ENCODE measurements at places on chromosomes 4 and X.
A peak's percentile ranks its signal among the peaks of the same experiment; 100 is the strongest.

DNA sequence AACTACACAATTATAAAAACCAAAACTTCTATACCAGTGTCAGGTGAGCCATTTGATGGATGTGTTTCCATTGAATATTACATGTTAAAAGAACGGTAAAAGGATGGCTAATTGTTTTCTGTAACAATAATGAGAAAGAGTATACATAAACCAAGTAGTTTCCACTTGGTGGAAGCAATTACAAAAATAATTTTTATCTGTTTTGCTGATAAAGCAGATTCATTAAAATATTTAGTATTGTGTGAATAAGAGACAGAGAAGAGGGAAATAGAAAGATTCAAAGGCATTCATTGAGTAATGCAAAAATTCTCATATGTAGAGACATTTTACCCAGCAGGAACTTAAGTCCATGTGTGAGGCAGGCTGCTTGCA is 95.7 kb downstream of the ANK2 start:
- DNase-seq, result no peak

DNA sequence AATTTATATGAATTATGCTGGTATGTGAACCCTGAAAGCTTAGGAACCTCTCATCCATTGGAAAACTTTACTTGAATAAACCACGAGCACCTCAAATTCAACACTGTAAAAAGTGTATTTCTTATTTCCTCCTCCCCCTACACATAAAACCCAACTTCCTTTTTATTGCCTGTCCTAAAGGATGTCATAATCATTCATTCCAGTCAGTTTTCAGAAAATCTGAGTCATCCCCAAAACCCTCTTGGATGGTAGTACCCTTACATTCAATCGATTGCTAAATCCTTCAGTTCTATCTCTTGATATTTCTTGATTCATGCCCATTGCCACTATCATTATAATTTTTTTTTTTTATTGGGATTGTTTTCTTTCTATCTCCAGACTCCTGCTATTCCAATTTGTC is 91.1 kb upstream of the ATP8A1 start:
- no peak for DNase-seq

DNA sequence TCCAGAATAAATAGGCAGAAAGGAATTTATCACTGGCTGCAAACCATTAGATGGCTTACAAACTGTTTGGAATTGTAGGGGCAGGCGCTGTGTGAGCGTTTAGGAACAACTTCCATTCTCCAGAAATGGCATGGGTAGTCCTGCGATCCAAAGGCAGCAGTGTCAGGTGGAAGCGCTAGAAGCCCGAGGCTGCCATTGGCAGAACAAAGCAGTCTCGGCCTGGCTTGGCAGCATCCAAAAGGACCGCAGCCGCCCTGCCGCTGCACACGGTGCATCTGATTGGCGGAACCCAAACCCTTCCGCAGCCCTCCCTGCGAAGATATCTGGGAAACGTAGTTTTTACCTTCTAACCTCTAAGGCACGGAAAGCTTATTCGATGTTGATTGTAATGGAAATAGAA is 23.6 kb upstream of the YTHDC1 start:
- DNase-seq, result peak; percentile 95

DNA sequence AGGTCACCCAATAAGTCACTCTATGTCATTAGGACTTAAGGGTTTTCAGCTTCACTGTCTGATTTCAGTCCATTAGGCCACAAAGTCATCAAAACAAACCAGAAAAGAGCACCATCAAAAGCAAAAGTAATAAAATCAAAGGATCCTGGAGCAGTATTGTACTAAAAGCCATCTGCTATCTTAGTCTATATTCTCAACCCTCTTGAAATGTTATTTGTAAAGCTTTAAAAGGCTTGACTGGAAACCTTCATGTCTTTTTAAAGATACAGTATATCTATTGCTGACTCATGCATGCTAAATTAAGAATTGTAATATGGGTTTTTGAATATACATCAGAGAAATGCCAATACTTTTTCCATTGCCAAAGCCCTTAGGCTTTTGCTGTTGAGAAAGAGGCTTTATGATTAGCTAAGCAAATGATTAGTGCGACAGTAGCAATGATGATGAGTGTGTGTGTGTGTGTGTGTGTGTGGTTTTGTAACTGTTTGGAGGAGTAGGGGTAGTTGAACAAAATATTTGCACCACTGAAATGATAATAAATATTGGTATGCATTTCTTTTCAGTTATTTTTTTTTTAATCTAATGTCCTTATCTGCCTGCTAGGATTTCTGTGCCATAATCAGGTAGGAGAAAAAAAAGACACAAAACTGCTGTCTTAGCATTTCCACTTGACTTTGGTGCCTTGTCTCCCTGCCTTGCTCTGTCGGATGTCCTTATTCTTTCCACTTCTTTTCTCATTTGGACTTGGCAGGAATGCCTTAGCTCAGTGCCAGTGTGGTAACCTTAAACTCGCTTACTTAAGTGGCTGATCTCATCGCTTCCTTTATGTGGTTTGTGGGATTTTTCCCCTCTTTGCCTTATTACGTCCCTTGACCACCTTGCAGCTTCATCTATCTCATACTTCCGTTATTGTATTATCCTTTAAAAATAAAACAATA is 119.7 kb downstream of the PCDH7 start:
- peak; percentile 38 for DNase-seq

- DNase-seq, result no peak
These were observed 5.9 kb downstream of the HGFAC start for GRCh38 chr4:3447431-3448395.

- peak; percentile 86 for DNase-seq
These were observed 84.6 kb downstream of the THOC2 start for GRCh38 chrX:123648028-123648810.

DNA sequence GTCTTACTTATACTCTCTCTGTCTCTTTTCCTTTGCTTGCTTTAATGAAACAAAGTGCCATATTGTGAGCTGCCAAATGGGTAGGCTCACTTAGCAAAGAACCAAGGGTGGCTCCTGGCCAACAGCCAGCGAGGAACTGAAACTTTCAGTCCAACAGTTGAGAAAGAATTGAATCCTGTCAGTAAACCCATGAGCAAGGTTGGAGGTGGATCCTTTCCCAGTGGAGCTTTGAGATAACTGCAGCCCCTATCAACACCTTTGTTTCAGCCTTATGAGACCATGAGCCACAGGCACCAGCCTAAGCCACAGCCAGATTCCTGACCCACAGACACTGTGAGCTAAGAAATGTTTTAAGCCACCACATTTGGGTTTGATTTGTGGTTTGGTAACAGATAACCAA is 362.2 kb downstream of the PDGFC start:
- no peak for DNase-seq

DNA sequence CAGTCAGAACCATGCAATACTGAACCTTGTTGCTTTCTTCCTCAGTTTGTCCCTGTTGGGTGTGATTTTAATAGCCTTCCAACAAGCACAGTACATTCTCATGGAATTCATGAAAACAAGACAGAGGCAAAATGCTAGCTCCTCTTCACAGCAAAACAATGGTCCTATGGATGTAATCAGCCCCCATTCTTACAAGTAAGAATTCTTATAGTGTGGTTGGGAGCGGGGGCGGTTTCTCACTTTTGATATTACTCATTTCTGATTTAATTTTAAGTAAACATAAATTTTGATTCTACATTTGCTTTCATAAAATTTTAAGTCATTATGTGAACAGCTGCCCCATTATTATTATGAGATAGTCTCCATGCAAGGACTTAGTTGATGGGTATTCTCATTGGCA is 80.8 kb upstream of the TLR2 start:
- DNase-seq, result no peak

DNA sequence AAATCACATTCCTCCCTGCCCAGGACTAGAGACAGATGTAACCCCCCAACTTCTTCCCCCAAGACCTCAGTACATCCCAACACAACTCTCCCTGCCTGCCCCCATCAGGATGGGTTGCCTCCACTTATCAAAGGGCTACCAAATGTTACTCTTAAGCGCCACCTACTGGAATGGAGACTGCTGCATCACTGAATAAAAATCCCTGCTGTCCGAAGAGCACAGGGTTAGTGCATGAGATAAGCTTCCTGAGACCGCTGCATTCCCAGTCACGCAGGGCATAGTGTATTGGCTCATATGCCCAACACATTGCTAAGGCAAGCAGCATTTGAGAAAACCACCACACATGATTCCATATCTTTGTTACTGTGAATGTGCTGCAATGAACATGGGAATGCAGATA is 544.5 kb downstream of the PPP4R3C start:
- peak; percentile 62 for DNase-seq

DNA sequence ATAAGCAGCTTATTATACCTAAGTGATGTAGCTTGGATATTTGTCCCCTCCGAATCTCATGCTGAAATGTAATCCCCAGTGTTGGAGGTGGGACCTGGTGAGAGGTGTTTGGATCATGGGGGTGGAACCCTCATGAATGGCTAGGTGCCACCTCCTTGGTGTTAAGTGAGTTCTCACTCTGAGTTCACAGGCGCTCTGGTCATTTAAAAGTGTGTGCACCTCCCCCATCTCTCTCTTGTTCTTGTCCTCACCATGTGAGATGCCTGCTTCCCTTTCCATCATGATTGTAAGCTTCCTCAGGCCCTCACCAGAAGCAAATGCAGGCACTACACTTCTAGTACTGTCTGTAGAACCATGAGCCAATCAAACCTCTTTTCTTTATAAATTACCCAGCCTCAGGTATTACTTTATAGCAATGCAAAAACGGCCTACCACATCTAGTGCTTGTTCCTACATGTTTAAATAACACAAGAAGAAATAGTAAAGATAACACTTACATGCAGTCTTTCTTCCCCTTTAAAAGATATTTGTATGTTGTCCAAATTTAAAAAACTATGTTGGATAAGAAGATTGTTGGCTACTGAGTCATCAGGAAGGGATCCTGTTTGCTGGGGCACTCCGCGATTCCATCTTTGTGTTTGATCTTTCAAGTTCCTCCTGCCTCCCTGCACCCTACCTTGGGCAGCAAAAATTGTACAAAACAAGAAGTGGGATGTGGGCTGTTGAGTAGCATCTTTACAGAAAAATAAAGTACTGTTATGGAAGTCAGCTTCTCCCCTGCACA is 29.7 kb downstream of the PPP1R2C start:
- no peak for DNase-seq

DNA sequence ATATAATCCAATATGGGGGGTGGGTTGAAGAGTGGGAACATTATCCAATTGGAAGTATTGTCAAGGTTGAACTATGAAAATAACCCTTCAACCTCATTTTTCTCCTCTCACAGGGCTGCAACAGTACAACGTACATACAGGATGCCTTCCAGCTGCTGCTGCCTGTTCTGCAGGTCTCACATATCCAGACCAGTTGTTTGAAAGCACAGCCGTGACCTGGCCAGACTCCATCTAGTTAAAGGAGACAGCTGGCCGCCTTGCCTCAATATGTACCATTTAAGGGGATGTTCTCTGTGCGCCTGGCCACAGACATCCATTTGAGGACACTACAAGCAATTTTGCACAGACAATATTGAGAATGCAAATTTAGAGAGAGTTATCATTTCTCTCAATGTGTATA is 75.7 kb downstream of the FAM114A1 start:
- DNase-seq, result no peak

DNA sequence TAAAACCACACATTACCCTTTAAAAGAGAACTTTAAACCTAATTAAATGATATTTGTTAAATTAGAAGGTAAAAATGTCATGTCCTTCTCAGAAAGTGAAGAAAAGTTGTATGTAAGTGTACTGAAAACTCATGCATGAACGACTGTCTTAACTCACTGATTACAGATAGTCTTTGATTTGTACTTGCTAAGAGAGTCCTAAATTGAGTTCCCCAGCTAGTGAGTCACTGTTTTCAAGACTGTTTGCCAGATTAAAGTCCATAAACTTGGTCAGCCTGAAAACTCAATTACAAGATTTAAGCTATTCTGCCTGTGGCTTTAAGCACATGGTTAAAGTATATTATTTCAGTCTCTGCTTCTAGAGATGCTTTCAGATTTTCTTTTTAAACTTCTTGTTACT is 124.9 kb upstream of the ZCCHC13 start:
- no peak for DNase-seq

- no peak for DNase-seq
These were observed 4.8 kb downstream of the WDR44 start for GRCh38 chrX:118350706-118351105.

GRCh38 chr4:151524610-151525009 is 115.6 kb downstream of the FHIP1A start:
- DNase-seq, result peak; percentile 75

DNA sequence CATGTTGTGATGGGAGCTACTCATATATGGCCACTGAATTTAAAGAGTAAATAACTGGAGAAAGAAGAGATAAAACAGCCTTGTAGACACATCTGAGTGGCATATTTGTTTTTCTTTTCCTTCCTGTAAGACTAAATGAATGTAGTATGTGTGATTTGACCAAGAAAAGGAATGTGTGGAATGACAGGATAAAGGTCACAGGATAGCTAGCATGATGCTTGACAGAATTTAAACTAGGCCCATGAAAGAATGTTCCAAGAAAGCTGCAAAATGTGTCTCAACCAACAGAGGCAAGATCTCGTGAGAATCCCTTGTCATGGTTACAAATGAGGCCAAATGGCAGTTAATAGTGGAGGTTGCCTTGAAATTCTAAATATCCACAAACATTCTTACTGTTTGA is 137.0 kb downstream of the KCNIP4 start:
- DNase-seq, result no peak

DNA sequence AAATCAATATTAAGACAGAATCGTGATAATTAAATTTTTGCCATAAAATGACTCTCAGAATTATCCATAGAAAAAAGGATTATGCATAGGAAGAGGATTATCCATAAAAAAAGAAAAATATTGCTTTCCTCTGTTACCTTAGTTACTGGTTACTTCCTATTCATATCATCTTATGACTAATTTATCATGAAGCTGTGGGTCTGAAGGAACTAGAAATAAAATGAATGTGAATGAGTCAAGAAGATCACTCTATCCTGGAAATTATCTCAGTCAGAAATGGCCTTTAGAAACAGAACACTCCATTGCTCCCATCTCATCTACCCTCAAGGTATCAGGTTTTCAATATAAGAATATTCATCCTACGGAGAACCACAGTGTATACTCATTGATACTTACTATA is 19.4 kb downstream of the RPS6KA6 start:
- DNase-seq, result no peak

GRCh38 chrX:135112096-135112729 is 8.1 kb downstream of the ETDB start:
- peak; percentile 57 for DNase-seq

GRCh38 chr4:2804449-2804972 is 11.6 kb downstream of the SH3BP2 start:
- no peak for DNase-seq

DNA sequence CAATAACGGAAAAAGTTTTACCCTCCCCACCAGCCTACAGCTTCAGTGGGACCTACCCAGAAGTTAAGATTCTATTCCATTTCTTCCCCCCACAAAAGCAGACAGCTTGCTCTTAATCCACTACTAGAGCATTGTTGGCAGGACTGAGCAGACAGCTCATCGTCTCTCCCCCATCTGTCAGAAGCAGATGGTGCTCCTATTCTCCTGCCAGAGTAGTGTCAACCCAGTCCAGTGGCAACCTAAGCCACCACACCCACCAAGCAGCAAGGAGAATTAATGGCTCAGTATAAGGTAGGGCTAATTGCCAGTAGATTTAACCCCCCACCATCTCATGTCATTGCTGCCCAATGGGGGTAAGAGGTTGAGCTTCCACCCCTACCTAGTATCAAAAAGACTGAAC is 62.0 kb downstream of the AWAT2 start:
- no peak for DNase-seq
